ENCODE measurements at places on chromosomes 4 and X.

DNA sequence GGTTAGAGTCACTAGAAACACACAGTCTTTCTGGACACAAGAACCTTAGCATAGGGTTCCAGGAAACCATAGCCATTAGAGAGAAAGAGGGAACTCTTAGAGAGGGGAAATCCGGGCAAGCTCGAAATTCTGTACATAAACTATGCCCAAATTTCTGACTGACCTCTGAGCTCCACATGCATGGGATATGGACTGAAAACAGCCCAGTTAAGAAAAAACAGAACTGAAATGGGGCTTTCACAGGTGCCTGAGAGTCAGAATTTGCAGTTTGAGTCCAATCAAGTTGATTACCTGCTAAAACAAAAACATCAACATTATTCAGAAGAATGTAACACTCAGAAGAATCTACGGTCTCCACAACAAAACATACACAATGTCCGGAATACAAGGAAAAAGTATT is 13.1 kb downstream of the DCHS2 start:
- DNase-seq: no peak

DNA sequence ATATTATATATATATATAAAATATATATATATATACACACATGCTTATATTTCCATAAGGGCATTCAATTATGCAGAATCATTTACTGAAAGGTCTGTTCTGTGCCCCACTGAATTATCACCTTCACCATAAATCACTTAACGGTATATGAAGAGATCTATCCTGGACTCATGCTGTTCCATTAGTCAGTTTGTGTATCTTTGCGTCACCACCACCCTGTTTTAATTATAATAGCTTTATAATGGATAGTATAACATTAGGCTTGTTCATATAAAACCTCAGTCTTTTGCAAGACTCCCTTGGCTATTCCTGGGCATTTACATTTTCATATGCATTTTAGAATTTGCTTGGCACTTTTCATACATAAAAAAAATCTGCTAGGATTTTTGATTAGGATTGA is 19.1 kb downstream of the WDR17 start:
- no peak for DNase-seq

GRCh38 chr4:39994406-39994805 is 16.7 kb upstream of the PDS5A start:
- no peak for DNase-seq

- no peak for DNase-seq
Observed at GRCh38 chr4:132809298-132810032, 339.6 kb upstream of the PCDH10 start.

DNA sequence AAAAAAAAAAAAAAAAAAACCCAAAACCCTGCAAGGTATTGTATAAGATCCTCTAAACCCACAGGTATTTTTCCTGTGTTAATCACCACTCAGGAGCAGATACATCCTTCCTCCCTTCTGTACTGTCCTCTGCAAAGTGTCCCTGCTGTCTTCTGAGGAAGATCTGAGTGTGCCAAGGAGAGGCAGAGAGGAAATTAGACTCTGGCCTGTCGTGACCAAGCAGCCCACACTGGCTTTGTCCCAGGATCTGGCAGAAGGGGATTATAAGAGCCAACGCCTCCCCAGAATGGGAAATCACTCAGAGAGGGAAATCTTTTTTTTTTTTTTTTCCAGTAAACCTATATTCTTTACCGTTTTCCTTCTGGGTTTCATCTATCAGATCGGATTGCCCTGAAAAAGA is 39.6 kb downstream of the PTCHD1 start:
- no peak for DNase-seq

GRCh38 chrX:73850124-73851013 is 287.4 kb downstream of the CHIC1 start:
- DNase-seq: peak; percentile 9

DNA sequence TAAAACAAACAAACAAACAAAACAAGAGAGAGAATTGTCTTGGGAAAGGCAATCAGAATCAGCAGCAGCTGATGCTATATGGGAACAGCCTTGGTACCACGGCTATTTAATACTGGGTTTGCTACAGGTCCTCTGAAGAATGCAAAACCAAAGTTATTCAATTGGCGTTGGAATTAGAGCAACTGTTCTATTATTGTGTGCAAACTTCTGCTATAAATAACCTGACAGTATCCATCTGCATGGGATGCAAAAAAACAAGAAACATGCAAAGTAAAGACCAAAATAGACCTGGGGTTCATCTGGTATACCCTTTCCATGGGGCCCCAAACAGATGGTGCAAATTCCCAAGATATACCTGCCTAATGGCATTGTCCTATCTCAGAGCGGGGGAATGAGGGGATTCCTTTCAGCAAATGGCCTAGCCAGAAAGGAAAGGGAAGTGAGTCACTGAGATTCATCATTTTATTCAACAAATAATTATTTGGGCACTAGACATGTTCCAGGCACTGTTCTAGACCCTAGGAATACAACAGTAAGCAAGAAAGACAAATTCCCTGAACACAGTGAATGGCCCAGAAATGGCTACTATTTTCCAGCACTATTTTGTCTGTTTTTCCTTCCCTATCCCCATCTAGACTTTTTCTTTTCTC is 268.9 kb downstream of the FBXW7 start:
- no peak for DNase-seq

- DNase-seq: no peak
Observed at GRCh38 chrX:133437356-133437755, 22.1 kb upstream of the GPC4 start.

DNA sequence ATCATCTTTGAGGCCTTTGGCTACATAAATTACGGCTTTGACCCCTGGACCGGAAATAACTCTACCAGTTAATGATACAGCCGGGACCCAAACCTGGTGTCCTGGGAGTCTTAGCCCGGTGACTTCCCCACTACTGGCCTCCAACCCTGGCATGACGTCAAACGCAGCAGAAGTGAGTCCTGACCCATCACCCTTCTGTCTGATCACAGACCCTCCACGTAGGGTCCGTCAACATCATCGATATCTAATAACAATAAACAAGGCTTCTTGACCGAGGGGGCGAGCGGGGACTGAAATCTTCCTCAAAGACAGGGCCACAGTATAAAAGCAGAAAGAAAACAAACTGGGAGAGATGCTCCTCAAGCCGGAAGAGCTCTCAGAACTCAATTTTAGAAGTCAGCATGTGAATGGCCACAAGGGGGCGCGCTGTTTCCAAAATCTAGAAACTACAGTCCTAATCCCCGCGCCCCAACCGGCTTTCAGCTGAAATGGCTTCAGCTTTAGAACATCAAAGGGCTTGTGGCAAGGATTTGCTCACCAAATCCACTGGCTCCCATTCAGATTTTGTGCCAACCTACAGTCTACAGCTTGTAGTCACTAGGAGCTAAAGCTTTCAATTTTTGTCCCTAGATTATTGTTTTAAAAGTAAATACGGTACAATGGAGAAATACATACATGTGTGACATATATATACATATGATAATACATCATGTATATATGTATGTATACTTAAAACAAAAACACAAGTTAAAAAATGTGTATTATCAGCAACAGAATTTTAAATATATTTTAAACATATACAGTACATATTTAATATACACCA is 46.4 kb upstream of the ENPP6 start:
- DNase-seq: peak; percentile 92

DNA sequence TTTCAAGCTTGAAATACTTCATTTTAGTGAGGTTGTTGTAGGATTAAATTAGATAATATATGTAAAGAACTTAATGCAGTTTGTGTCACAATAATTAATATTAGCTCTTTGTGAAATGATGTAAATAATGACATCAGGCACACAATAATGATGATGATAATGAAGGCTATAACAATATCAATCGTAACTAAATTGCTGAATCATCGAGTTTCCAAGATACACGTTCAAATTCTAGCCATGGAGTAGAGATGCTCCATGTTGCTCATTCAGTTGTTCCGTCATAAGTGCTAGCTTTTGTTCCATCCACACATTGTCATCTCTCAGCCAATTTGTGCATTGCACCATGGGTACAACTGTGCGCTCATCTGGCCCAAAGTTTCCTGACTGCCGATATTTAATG is 83.1 kb downstream of the CPXCR1 start:
- DNase-seq: no peak

Measured in SW480 (cell line).